GM12864 (cell line): ENCODE measurements at places on chromosomes 13 and 19.

DNA sequence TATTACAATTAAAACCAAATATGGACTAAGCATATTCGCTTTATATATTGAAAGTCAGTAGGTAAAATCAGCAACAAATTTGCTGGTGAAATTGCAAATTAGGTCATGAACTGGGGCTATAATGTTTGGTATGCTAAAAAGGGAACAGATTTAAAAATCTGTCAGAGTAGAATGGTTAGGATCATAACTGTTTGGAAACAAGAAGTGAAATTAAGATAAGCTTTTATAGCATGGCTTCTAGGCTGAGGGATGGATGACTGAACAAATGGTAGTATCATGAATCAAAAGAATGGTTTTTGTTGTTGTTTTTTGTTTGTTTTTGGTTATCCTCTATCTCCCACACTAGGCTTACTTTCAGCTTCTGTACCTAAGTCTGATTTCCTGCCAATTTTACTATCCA lies 1090.4 kb downstream of the PCDH9 start:
- DNase-seq = no peak

DNA sequence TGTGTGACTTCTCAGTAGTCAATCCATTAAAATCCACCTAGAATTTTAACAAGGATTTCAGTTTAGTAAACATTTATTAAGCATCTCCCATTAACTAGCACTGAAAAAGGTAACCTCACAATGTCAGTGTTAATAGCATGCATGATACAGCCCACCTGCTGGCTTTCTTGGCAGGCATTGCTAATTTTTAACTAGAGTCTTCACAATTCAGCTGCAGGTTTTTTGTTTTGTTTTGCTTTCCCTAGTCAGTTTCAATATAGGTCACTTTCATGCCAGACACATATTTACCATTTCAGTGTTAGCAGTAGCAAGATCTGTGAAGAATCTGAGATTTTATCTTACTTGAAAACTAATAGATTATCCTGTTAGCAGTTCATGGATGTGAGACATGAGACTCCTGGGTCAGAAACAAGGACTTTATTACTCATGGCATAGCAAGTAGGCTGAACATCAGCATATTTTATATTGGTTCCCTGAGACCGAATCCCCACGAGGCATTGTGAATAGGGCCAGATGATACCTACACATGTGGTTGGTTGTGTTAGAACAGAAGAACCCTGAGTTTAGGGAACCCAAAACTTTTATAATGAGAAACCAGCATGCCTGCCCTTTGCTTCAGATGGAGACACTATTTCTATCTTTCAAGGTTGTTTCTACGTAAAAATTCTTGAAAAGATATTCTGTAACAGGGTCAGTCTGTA lies 198.0 kb upstream of the HTR2A start:
- no peak for DNase-seq

GRCh38 chr13:32272021-32272683 lies 43.0 kb downstream of the ZAR1L start:
- DNase-seq = no peak

- DNase-seq = no peak
Observed at GRCh38 chr13:52414963-52415362, 9.0 kb upstream of the THSD1 start.

DNA sequence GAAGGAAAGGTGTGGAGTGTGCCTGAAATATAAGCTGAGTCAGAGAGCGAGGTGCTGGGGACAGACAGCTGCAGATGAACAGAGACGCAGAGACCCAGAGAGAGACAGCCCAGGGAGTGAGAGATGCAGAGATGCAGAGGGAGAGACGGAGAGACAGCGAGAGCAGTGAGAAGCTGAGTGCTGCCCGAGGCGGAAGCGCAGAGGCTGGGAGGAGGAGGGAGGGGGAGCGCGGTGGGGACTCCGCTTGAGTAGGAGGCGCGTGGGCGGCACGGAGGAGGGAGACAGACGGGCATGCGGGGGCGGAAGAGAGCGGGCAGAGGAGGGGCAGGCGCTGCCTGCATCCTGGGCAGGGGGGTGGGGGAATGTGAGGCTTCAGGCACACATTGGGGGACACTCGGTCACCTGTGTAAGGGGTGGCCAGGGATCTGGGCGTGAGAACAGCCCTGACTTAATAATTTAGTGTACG lies 25.7 kb downstream of the SLC8A2 start:
- DNase-seq = no peak

DNA sequence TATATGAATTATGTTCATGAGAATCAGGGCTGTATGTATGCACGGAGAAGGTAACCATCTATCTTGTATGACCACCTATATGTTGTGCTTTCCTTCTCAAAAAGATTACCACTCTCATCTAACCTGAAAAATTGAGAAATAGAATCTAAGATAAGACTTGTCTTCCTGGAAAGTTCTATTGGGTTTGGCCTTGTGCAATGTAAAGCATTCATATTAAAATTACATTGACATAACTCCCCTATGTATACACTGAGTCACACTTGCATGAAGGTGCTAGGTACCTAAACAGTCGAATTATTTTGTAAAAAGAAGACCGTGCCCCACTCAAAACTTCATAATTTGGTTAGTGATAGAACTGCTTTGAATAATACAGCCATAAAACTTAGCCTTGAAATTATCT lies 54.5 kb upstream of the RFXAP start:
- DNase-seq = no peak

- no peak for DNase-seq
Observed at GRCh38 chr19:46980761-46981160, 38.9 kb upstream of the NPAS1 start.

DNA sequence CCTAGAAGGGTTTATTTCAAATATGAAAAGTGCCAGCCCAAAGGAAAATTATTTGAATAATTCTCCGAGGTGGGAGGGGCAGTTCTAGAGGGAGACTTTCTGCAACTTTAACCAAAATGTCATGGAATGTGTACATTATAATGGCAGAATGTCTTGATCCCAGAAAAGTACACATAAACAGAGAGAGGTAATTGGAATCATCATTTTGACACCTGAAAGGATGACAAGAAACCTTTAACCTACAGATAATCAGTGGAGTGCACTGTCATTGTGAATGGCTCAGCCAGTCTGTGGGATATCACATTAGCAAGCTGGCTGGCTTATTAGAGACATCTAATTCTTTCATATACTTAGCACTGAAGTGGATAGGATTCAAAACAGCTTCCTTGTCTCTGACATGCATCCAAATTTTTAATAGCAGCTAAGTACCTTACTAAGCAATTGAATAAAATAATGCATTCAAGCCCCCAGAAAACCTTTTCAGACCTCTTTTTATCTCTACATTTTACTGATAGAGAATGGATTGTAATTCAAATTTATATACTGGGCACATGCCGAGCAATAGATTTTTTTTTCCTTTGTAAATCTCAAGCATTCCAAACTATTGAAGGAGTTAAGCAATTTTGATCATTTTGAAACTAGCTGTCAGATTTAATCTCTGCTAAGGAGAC lies 468.6 kb downstream of the COG6 start:
- DNase-seq = no peak

GRCh38 chr13:28983641-28984040 lies 163.5 kb downstream of the MTUS2 start:
- no peak for DNase-seq

GRCh38 chr13:19085258-19085657 lies 96.4 kb downstream of the TUBA3C start:
- no peak for DNase-seq

DNA sequence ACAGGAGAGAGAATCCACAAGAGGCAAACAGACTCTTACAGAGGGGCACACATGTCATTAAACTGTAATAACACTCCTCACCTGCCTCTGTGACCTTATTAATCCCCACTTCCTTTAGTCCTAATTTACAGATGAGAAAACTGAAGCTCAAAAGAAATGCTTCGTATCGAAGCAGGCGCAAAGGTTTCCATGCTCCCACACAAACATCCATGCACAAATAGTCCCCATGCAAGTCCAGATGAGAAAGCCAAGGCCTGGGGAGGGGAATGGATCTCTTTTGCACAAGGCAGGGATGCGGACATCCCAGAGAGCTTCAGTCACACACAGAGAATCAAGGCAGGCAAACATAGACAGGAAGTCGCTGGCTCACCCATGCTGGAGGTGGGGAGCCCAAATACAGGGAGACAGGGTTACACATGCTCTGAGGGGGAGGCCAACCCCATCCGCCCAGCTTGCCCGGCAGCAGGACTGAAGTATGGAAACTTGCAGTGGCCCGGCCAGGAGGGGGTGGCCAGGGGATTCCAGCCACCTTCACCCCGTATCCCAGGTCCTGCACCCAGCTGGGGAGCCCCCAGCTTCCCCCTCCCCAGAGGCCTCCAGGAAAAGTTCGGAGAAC lies 468 bp downstream of the S1PR5 start:
- no peak for DNase-seq

GRCh38 chr13:21584973-21585592 lies 18.9 kb downstream of the MICU2 start:
- no peak for DNase-seq
